ENCODE measurements at places on chromosomes 12 and 14.
A peak's percentile ranks its signal among the peaks of the same experiment; 100 is the strongest.

GRCh38 chr12:108967869-108968540 is 52.9 kb downstream of the SVOP start:
- DNase-seq: peak; percentile 7

GRCh38 chr14:104185916-104186495 is 47.6 kb downstream of the KIF26A start:
- DNase-seq: no peak

- no peak for DNase-seq
These were observed 338.8 kb downstream of the DPF3 start for GRCh38 chr14:72554994-72555608.

DNA sequence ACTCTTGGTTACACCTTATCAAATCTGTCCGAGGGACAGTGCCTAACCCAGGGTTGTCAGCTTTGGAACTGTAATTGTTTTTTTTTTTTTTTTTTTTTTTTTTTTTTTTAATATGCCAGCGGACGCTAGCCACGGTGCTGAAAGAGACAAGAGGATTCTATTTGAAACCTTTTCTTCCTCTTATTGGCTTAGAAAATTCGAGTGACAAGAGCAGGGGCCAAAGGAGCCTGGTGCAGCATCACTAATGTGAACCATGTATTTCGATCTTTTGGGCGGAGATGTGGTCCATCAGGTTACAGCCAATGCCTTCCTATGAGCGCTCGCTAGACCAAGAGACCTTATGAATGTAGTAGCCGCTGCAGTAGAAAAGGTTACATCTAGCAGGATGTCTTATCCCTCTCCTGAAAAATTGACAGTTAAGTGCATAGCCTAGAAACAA is 922 bp downstream of the PTPRR start:
- DNase-seq: no peak

- DNase-seq: no peak
These were observed 1057.6 kb downstream of the GALC start for GRCh38 chr14:86935241-86935885.

- DNase-seq: no peak
These were observed 38.0 kb upstream of the ESRRB start for GRCh38 chr14:76337635-76338545.

- DNase-seq: peak; percentile 44
These were observed 27.2 kb upstream of the GPR132 start for GRCh38 chr14:105092171-105093037.

DNA sequence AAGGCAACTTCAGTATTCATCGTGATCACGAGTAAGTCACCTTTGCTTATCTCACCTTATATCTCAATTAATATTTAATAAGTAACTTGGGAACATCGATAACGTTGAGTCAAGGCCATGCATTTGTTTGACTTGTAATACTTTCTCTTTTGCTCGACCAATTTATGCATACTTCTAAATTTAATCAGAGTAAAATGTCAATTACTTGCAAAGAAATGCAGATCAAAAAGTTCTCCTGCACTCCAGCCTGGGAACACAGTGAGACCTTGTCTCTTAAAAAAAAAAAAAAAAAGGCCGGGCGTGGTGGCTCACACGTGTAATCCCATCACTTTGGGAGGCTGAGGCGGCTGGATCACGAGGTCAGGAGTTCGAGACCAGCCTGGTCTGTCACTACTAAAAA is 11.8 kb upstream of the HIP1R start:
- no peak for DNase-seq

DNA sequence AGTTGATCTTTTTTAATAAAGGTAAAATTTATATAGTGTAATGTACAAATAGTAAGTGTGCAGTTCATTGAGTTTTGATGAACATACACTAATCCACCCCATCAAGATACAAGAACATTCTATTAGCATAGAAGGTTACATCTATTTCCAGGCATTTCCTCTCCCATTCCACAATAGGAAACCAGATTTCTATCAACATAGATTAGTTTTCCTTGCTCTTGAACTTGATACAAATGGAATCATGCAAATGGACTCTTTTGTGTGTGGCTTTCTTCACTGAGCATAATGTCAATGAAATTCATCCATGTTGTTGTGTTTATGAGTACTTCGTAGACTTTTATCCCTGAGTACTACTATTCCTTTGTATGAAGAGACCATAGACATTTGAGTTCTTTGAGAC is 10.8 kb downstream of the STYX start:
- no peak for DNase-seq

DNA sequence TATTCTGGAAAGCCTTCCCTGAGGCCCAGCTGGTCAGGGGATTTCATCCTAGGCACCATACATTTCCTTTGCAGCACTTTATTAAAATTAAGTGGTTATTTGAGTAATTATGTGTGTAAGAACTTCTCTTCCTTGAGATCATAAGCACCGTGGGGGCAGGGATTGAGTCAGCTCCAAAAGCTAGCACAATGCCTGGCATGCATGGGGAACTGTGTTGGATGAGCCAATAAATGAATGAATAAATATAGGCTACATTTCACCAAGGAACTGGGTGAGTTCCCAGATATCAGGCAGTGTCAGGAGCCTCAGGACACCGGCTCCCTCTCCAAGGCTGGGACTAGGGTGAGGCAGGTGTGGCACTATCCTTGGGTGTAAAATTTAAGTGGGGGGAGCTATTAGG is 82.8 kb upstream of the FBXO21 start:
- no peak for DNase-seq

DNA sequence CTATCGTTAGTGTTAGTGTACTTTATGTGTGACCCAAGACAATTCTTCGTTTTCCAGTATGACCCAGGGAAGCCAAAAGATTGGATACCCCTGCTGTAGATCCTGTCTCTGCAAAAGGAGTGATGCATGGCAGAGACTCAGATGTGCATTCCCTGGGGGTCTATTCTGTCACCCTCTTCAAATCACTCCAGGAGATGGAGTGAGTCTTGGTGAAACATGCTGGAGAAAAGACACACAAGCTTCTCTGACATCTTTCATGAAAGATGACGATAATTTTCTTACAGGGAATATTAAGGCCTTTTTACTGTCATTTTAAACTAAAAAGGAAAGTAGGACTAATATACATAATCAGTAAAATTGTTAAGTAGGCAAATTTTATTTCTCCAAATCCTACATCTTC is 437.9 kb upstream of the SOX5 start:
- no peak for DNase-seq

GRCh38 chr12:52632656-52633055 is 14.3 kb upstream of the KRT73 start:
- DNase-seq: no peak

- DNase-seq: peak; percentile 62
These were observed at the start of gene ATN1 for GRCh38 chr12:6927379-6928021. TSS of gene ATN1 (plus strand) at chr12:6927959. CDS start at chr12:6934002, 6,043 bp downstream.

- no peak for DNase-seq
These were observed 18.1 kb downstream of the TAMALIN start for GRCh38 chr12:52024845-52025230.

GRCh38 chr12:43278541-43278832 is 273.5 kb downstream of the ADAMTS20 start:
- no peak for DNase-seq

DNA sequence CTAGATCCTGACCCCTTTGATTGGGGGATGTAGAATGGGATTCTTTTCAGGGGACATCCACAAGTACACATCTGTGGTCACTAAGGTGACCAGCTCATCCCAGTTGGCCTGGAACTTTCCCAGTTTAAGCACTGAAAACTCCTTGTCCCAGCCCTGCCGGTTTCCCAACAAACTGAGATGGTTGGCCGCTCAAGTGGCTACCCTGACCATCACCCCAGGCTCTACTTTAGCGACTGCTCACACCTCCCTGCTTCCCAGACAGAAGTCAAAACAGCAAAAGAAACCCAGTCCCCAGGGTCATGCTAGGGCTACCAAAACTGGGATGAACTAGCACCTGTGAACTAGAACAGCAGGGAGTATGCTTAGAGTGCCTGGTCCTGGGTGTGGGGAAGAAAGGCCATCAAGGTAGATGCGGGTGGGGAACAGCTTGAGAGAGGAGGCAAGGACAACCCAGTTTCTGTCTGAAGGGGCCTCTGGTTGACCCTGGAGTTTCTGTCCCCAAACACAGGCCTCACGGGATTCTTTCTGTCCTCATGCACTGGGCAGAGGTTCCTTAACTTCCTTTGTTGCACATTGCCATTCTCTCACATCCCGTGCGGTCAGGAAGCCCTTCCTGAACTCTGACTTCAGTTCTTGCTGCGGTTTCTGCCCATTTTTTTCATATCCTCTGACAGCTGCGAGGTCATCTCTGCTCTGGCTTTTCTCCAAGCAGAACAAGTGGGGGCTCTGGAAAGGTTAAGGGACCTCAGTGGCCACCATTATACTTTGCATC is 1.6 kb downstream of the LTB4R start:
- DNase-seq: no peak

DNA sequence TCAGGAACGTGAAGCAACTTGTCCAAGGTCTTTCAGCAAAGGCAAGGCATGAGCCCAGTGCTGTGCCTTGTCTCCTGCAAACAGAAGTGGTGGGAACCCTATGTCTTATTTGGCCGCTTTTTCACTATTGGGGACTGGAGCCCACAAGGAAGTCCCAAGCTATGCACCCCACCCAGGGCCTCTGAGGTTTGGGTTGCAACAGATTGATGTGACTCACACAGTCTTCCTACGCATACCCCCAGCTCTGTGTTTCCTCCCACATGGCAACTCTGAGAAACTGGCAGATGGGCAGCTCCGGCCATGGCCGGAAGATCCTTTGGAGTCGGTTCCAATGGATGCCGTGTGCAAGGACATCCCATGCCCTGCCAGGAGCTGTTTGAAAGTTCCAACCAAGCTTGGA is 28.3 kb upstream of the CMKLR1 start:
- DNase-seq: no peak

- no peak for DNase-seq
These were observed 72.2 kb downstream of the DDX51 start for GRCh38 chr12:132071830-132072384.

GRCh38 chr14:100796946-100797345 is 29.0 kb upstream of the MEG3 start:
- no peak for DNase-seq

DNA sequence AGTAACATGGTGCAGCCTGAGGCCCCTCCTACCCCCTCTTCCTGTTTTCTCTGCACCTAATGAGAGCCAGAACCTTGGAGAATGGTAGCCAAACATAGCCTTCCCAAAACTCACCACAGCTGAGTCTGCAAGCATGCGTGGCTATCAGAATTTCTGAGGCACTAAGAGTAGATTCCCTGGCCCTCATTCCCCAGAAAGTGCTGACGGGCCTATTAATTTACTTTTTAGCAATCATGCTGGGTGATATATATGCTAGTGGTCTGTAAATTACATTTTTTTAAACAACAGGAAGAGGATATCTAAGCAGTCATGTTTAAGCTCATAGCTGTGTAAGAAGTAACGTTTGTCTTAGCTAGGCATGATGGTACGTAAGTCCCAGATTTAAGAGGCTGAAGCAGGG is 30.4 kb downstream of the KANSL2 start:
- DNase-seq: no peak

DNA sequence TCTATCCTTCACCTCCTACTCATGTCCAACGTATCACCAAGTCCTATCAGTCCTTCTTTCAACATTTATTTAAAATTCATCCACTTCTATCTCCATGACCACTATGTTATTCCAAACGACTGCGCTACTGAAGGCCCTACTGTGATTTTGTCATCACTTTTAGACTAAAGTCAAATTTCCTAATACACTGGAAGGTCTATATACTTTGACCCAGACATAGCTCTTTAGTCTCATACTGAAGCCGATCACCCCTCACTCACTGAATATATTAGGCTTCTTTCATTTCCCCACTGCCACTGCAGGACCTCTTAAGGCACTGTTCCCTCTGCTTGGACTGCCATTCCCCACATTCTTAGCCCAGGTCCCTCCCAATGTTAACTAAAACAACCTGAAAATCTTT is 25.6 kb downstream of the SLC38A4 start:
- no peak for DNase-seq

GRCh38 chr12:99444859-99445316 is 202.7 kb upstream of the GARIN6 start:
- no peak for DNase-seq

- peak; percentile 70 for DNase-seq
These were observed 1.1 kb downstream of the DCTN2 start for GRCh38 chr12:57545809-57546437.

GRCh38 chr12:93015871-93016751 is 87.0 kb upstream of the EEA1 start:
- DNase-seq: no peak

DNA sequence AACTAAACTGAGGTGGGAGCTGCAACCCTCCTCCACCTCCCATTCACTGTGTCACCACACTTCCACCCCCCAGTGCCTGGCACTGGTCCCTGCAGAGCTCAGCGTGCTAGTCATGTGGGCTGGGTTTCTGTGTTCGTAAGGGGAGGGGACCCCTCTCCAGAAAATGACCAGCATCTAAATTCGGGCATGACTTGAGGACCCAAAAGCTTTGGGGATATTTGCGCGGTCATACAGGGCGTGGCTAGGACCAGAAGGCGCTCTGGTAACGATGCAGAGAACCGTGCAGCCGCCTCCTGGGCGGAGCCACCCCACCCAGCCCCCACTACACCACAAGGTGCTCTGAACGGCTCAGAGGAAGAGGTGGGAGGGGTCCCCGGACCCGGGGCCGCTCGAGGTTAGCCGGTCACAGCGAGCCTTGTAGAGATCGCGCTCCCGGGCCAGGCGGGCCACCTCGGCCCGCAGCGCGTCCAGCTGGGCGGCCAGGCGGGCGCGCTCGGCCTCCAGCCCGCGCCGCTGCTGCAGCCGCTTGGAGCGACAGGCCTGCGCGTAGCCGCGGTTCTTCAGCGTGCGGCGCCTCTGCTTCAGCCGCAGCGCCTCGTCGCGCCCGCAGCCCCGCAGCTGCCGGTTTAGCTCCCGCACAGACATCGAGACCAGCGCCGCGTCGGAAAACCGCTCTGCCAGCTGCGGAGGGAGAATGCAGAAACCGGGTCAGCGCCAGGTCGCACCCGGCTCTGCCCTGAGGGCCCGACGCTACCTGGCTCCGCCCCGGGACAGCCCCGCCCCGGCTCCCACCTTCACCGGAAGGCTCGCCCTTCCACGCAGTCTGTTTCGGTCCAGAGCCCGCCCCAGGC is 9.8 kb downstream of the CPNE6 start:
- peak; percentile 51 for DNase-seq

DNA sequence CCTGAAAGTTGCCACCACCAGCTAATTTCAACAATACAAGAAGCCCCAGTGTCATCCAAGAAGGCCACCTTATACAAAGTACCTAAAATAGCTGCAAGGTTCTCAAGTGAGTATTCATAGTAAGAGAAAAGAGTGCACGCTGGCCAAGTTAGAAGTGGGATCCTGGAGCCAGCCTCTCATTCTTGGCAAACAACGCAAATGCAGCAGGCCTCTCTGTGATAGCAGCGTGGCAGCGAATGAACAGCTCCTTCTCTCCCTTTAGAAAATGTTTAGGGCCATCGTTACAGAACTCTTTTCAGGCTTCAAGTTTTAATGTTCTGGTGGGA is 78.0 kb upstream of the IFNG-AS1 start:
- DNase-seq: no peak

GRCh38 chr14:103131580-103131979 is 8.3 kb downstream of the TNFAIP2 start:
- no peak for DNase-seq

GRCh38 chr14:67668559-67668958 is 5.9 kb downstream of the VTI1B start:
- peak; percentile 28 for DNase-seq

GRCh38 chr14:89339579-89339978 is 77.5 kb downstream of the FOXN3 start:
- DNase-seq: no peak
